Adrenal gland (tissue), 19 donors: ENCODE measurements at places on chromosomes 12 and 14. TPM values are rescaled to one million over a fixed set of nuclear protein-coding genes. Genes with fewer than 3 reads are reported as not detected.

GRCh38 chr12:15707516-15708199 is 81.5 kb downstream of the EPS8 start:
- no peak for DNase-seq

Gene SLCO1A2
- polyA plus RNA-seq, result not detected

- DNase-seq, result no peak
Measured at GRCh38 chr12:62957233-62957953, 22.4 kb upstream of the PPM1H start.

DNA sequence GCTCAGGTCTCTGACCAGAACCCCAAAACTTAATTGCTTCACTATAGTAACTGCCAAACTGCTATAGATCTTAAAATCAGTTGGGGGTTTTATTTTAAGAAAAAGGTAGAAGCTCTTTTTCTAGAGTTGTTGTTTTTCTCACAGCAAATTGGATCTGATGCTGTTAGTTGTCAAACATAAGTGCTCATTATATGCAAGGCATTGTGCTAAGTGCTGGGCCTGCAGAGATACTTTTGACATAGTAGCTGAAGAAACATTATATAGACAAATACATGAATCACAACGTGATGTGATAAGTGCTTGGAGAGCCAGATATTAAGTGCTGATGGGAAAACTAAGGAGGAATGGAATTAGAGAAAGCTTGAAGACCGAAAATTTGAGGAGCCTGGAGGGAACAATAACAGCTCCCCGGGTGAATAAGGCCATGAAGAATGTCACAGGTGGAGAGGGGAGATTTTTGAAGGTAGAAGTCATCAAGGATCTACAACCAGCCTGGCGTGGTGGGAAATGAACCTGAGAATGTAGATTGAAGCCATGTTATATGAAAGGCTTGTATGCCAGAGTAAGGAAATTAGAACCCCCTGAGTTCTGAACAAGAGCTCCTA is 126.5 kb downstream of the DYRK2 start:
- no peak for DNase-seq

- DNase-seq, result no peak
Measured at GRCh38 chr12:42987216-42987650, 397.7 kb upstream of the PRICKLE1 start.

Gene PAH
- 4.6 TPM for polyA plus RNA-seq

Gene SSTR1
- polyA plus RNA-seq, result 0.08 TPM

DNA sequence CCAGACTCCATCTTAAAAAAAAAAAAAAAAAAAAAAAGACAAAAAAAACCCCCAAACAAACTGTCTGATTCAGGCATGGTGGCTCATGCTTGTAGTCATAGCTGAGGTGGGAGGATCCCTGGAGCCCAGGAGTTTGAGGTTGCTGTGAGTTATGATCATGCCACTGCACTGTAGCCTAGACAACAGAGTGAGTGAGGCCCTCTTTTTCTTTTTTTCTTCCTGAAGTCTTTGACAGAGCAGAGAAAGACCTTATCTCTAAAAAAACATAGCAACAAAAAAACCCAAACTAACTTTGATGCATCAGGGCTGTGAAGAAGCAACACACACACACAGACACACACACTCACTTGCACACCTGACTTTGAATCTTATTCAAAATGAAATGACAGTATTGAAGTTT is 7.7 kb upstream of the AMN1 start:
- DNase-seq, result no peak

DNA sequence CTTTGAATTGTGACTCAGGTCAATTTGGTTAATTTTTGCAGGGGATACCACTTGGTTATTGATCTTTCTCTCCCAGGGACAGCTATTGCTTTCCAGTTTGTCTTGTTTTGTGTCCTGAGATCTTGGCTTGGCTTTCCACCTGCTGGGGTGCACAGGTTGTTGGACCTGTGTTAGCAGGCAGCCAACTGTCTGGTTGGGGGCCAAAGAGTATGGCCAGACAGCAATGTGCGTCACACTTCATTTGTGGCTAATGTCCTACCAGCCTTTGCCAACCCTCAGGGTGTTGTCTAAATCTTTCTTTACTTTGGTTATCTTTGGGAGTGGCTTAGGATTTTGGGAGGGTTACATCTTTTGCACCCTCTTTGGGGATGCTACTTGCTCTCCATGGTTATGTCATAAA is 494.9 kb upstream of the ATP2B1 start:
- no peak for DNase-seq
